IPS DF 19.7 (cell line): ENCODE measurements at places on chromosomes 1 and 21.
A peak's percentile ranks its signal among the peaks of the same experiment; 100 is the strongest.

GRCh38 chr1:74434321-74434720, 78.1 kb downstream of the LRRC53 start:
- DNase-seq, result no peak

GRCh38 chr1:9600861-9601834, 12.4 kb downstream of the TMEM201 start:
- no peak for DNase-seq

GRCh38 chr1:101108111-101108500, 82.5 kb upstream of the DPH5 start:
- DNase-seq, result no peak

DNA sequence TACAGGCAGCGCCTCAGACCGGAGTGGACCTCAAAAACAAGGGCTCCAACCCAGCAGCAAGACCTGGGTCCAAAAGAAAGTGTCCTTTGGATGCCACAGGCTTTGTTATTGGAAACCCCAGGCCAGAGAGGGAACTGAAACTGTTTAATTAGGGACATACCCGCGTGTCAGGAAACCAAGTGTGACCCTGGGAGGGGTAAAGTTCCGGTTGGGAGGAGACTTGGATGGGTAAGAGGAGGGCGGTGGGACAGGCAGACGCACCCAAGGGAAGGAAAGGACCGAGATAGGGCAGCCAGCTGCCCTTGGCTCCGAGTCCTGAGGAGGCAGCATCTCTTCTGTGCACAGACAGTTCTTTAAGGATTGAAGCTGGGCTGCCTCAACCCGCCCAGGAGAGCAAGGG, 71.4 kb downstream of the CDC7 start:
- no peak for DNase-seq

DNA sequence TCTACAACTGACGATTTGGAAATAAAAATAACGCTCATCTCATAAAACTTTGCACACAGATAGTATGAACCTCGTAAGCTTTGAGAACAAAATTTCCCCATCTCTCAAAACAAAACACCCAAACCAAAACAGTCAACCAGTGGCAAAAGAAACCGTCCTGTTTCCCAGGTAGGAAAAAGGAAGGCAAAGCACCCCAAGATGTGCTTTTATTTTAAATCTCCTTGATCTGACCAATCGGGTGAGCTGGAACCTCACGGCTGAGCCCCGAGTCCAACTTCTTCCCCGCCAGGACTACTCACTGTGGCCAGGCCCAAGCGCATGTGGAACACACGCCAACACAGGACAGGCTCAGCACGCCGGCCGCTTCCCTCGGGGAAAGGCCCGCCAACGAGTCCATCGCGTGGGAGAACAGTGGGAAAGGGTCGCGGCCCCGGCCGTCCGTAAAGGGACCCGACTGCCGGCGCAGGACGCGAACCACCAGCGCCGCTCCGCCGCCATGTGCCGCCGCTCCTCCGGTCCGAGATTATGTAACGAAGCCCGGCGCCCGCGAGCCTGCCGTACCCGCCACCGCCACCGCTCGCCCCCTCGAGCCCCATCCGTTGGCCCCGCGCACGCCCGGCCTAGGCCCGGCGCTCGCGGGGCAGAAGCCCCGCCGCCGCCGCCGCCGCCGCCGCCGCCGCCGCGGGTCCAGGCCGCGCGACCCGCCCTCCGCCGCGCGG, 759 bp downstream of the AHCTF1 start:
- DNase-seq, result no peak

DNA sequence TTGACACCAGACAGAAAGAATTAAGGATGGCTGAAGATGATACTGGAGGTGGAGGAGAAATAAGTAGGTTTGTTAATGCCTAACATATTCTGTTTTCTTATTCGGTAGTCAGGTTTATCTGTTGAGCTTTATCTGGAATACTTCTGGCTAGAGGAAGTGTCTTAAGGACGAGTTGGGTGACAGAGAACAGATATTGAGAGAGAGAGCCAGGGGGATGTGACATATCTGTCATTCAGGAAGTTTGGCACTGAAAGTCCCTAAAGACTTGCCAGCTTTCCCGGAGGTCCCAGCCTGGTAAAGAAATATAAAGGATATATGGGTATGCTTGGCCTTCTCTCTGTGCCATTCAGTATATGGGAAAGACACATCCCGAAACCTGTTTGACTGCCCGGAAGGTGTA, 280.6 kb downstream of the ZP4 start:
- no peak for DNase-seq

DNA sequence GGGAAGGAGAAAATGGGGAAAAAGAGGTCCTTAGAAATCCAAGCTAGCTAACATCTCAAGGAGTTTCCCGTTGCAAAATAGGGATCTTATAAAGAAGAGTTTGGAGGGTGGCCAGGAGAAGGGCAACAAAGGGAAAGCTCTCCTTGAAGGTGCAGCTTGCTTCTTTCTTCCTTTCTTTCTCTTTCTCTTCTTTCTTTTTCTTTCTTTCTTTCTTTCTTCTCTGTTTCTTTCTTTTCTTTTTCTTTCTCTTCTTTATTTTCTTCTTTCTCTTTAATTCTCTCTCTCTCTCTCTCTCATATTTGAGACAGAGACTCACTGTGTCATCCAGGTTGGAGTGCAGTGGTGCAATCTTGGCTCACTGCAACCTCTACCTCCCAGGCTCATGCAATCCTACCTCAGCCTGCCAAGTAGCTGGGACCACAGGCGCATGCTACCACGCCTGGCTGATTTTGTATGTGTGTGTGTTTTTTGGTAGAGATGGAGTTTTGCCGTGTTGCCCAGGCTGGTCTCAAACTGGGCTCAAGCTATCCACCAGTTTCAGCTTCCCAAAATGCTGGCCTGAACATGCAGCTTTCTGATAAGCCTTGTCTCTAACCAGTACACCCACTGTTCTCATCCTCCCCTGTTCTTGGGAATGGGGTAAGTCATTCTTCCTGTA, 44.4 kb downstream of the RNF11 start:
- DNase-seq, result no peak

- no peak for DNase-seq
These were observed 9.9 kb upstream of the COA7 start for GRCh38 chr1:52707927-52708655.

- no peak for DNase-seq
These were observed 29.2 kb downstream of the UAP1 start for GRCh38 chr1:162590686-162591085.

DNA sequence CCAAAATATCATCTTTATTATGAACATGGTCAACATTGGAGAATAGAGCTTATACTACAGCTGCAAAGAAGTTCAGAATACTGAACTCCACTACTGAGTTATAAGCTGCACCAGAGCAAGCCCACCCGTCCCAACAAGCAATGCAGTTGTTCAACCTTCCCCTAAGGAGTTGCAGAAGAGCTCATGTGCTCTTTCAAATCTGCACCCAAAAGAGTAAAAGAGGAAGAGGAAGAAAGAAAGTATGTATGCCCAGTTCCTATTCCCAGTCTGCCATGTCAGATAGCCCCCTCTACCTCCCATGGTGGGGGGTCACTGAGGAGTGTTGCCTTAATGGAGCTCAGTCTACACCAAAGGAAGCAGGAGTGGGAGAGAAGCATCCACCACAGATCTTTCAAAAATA, 6.9 kb downstream of the C1orf162 start:
- no peak for DNase-seq

- no peak for DNase-seq
These were observed 7.1 kb upstream of the ACTA1 start for GRCh38 chr1:229440851-229441537.

GRCh38 chr1:28577052-28577678, 14.9 kb upstream of the RAB42 start:
- no peak for DNase-seq

- DNase-seq, result no peak
These were observed 106.0 kb downstream of the XCL2 start for GRCh38 chr1:168437821-168438220.

DNA sequence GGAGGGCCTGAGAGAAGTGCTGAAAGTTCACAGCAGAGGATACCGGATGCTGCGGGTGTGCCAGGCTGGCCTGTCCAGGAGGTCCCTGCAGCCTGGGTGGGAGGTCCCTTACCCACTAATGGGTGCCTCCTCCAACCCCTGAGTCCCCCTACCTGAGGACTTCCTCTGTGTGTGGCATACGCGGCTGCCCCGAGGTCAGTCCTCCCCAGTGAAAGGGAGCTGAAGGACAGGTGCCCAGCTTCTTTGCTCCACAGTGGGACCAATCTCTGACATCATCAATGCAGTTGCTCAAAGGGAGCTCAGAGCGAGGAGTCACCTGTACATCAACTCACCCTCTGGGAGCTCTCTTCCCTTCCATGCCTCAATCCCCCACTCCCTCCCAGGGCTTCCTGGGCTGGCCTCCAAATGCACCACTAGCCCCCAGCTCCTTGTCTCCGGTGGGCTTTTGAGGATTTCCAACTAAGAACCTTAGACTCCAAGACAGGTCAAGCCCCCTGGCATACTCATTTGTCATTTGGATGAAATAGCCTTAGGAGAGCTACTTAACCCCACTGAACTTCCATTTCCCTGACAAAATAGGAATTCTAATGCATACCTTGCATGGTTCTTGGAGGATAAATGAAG, 53.9 kb downstream of the PDE9A start:
- no peak for DNase-seq

- DNase-seq, result no peak
These were observed 917 bp downstream of the KIAA0040 start for GRCh38 chr1:175191659-175192058.

GRCh38 chr1:228118040-228118439, 8.9 kb upstream of the MRPL55 start:
- no peak for DNase-seq

GRCh38 chr1:239914751-239915231, 176.9 kb upstream of the FMN2 start:
- no peak for DNase-seq

- DNase-seq, result no peak
These were observed 21.3 kb upstream of the ZNF326 start for GRCh38 chr1:89973471-89974127.

GRCh38 chr1:51296383-51297357, 33.7 kb downstream of the TTC39A start:
- DNase-seq, result peak; percentile 52

- DNase-seq, result peak; percentile 57
These were observed 73.9 kb upstream of the VTCN1 start for GRCh38 chr1:117284399-117285215.

DNA sequence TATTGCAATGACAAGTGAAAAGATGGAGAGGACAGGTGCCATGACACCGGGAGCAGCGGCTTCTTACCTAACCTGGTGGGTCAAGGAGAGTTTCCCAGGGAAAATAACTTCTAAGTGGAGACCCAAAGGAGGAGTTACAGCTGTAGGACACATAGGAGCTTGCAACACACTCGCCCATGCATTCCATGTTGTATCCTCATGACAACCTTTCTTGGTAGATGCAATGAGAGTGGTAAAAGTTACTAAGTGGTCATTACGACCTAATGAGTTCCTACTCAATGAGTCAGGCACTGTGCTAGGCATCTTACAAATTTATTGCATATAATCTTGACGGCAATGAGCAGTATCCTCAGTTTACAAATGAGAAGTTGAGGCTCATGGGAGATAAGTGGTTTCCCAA, 119.5 kb upstream of the HOOK1 start:
- no peak for DNase-seq

GRCh38 chr1:155833665-155834295, 23.2 kb downstream of the GON4L start:
- no peak for DNase-seq

GRCh38 chr1:38454236-38454635, 405.3 kb downstream of the RRAGC start:
- DNase-seq, result no peak

- DNase-seq, result no peak
These were observed 131.0 kb downstream of the TGFBR3 start for GRCh38 chr1:91754816-91755580.

- DNase-seq, result no peak
These were observed 156.0 kb downstream of the COL24A1 start for GRCh38 chr1:86000601-86001000.

GRCh38 chr1:56469640-56470371, 109.6 kb downstream of the PLPP3 start:
- no peak for DNase-seq

- no peak for DNase-seq
These were observed 323.4 kb downstream of the LTN1 start for GRCh38 chr21:28669321-28669720.

DNA sequence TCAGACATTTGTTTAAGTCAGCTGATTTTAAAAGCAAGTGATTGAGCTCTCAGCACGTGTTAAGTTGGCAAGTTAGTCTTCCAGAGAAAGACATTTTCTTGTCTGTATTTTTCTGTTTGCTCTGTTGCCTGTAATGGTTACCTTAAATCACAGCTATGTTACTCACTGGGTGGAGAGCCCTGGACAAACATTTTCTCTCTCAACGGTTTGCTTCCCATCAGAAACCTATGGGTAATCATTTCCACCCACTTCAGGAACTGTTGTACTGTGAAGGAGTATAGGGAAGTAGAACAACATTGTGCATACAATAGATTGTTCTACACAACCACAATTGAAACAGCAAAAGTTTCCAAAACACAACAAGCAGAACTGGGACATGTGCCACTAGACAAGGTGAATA, 113.9 kb upstream of the DPT start:
- DNase-seq, result no peak
